ENCODE measurements at places on chromosomes 16 and 17. TPM values are rescaled to one million over a fixed set of nuclear protein-coding genes. Genes with fewer than 3 reads are reported as not detected.

The TERB1 gene
- total RNA-seq, result not detected

The PIRT gene
- total RNA-seq, result not detected

The KRTAP3-1 gene
- not detected for total RNA-seq

The ZG16B gene
- total RNA-seq, result 0.37 TPM

The POLR3E gene
- total RNA-seq, result 36.4 TPM

The SCNN1B gene
- 0.86 TPM for total RNA-seq

The RNF43 gene
- total RNA-seq, result 0.45 TPM

The ZNF668 gene
- 16.3 TPM for total RNA-seq

The TVP23A gene
- 0.20 TPM for total RNA-seq

The TPSG1 gene
- total RNA-seq, result 0.16 TPM

The SMTNL2 gene
- 0.74 TPM for total RNA-seq

All from A549 treated with AZD2906 at 1 μM for 4 hours (cell line).